Activated naive CD8-positive, alpha-beta T cell treated with anti-CD3 and anti-CD28 coated beads, Interleukin-2, amount 50 U/mL, for 16 hours (primary cell): ENCODE measurements at places on chromosomes 7 and 10.

- DNase-seq: no peak
Measured at GRCh38 chr10:133150656-133151055, 9.4 kb upstream of the KNDC1 start.

- DNase-seq: no peak
Measured at GRCh38 chr10:78305311-78305710, 271.6 kb downstream of the RPS24 start.

DNA sequence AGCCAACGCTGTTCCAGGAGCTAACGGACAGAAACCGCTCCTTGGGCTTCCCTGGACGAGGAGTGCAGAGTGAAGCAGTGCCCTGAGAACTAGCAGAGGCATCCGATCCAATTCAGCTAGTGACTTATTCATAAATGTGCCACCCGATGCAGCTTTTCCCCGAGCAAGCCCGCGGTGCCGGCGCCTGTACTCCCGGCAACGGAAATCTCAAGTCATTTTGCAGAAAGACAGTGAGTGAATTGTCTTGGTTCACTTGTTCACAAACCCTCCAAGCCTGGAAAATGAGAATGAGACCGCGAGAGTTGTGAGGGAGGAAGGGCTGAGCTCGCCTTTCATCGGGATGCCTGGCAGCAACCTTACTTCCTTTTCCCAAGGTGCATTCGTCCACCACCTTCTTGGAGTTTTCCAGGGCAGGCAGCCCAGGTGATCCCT, 87.5 kb downstream of the COBL start:
- no peak for DNase-seq

DNA sequence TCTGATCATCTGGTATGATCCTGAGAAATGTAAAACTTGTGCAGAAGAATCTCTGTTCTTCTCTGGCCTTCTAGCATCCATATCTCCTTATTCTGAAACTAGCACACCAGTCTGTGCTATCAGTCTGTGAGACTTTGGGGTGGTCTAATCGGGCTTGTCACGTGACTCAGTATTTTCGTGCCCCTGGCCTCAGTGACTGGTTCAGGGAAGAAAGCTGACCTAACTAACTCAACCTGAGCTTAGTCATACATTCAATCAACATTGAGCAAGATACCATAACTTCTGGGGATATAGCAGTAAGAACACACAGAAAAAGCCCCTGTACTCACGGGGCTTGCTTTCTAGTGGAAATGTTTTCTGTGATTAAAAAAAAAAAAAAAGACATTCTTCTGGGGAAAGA, 109.3 kb downstream of the DKK1 start:
- no peak for DNase-seq

DNA sequence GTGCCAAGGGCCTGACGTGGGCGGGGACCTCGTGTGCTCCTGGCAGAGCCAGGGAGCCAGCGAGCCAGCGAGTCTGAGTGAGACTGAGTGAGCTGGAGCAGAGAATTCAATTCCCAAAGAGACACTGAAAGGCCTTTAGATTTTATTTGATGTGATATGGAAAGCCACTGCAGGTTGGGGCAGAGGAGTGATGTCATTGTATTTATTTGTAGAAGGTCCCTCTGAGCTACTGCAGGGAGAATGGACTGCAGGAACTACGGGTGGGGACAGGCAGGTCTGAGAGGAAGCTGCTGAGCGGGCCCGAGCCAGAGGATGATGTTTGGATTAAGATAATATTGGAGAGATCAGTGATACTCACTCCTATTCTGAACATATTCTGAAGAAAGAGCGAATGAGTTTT, 445.8 kb upstream of the ANKRD30A start:
- no peak for DNase-seq

DNA sequence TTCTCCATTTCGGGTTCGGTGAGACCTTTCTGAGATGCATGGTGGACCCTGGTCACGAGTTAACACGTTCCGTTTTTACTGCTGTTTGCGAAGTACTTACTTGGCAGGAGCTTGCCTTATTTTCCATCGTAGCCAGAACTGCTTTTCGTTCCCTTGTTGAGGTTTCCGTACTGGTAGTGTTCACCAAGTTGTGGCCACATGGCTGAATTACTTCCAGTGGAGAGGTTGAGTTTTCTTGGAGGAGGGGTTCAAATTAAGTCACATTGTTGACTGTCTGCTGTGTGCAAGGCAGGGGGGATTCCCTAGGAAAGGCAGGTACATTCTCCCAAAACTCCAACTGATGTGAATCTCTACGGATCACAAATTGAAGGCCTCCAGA, 4.0 kb downstream of the MXI1 start:
- DNase-seq: no peak

GRCh38 chr7:15954671-15955354, 268.3 kb upstream of the MEOX2 start:
- DNase-seq: no peak

DNA sequence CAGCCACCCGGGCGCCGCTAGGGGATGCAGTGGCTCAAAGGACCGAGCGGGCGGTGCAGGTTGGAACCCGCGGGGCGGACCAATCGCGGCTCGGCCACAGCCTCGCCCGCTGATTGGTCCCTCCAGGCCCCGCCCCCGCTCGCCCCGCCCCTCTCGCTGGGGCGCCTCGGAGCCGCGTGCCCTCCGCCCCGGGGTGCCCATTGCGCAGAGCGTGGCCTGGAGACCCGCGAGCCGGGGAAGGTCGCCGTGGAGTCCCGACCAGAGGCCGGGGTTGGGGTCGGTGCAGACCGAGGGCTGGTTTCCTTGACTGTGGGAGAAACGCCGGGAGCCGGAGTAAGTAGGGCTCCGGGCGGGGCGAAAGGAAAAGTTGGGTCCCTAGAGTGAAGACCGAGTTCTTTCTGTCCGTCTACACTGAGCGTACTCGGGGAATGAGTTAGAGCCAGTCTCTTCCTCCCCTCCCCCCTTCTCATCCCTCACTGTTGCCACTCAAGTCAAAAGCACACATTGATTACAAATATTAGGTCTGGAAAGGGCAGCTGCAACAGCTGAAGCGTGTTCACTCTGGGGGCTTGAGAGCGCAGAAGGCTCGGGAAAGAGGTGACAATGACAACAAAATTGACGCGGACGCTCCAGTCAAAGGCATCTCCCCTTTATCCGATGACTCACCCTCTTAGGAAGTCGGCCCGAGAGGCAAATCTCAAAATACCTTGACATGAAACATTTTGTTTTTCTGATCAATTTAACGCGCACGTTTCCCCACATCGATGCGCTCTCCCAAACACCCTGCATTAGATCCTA, 843 bp upstream of the GATA3 start:
- DNase-seq: peak; percentile 90

- no peak for DNase-seq
Measured at GRCh38 chr7:16233517-16233916, 187.8 kb downstream of the CRPPA start.

DNA sequence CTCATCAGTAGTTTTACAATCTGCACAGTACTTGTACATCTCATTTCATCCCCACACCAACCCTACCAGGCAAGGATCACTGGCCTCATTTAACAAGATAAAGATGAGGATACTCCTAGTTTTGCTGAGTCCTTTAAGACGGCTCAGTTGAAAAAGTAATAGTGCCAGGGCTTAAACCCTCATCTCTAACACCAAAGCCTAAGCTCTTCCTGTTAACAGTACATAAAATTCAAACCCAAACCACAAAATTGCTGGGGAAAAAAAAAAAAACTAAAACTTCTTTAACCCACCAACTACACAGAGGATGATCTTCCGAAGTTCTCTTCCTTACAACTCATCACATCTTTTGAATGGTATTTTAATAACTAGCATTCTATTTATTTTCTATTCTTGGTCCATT, 1.3 kb downstream of the SAR1A start:
- DNase-seq: no peak

GRCh38 chr7:34036051-34036920, 130.9 kb downstream of the BMPER start:
- no peak for DNase-seq

- no peak for DNase-seq
Measured at GRCh38 chr7:157557263-157557662, 220.5 kb downstream of the DNAJB6 start.

- no peak for DNase-seq
Measured at GRCh38 chr10:34255035-34255434, 560.1 kb downstream of the PARD3 start.

GRCh38 chr10:131963350-131963749, 18.4 kb downstream of the BNIP3 start:
- DNase-seq: no peak

DNA sequence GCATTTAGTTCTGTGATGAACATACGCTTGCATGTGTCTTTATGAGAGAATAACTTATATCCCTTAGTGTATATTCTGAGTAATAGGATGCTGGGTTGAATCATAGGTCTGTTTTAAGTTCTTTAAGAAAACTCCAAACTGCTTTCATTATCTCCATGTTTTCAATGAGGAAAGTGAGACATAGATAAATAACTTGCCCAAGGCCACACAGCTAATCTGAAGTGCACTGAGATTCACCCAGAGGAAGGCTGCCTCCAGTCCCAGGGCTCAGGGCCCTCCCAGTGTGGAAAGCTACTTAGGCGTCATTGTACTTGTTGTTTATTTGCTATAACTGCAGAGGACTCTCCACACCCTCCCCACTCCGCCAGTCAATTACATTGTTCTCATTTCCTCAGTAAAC, 126.7 kb downstream of the INHBA start:
- DNase-seq: no peak

GRCh38 chr7:67475293-67475692, 478.7 kb downstream of the TYW1 start:
- DNase-seq: no peak

GRCh38 chr7:121307021-121307574, 21.7 kb upstream of the WNT16 start:
- DNase-seq: no peak

DNA sequence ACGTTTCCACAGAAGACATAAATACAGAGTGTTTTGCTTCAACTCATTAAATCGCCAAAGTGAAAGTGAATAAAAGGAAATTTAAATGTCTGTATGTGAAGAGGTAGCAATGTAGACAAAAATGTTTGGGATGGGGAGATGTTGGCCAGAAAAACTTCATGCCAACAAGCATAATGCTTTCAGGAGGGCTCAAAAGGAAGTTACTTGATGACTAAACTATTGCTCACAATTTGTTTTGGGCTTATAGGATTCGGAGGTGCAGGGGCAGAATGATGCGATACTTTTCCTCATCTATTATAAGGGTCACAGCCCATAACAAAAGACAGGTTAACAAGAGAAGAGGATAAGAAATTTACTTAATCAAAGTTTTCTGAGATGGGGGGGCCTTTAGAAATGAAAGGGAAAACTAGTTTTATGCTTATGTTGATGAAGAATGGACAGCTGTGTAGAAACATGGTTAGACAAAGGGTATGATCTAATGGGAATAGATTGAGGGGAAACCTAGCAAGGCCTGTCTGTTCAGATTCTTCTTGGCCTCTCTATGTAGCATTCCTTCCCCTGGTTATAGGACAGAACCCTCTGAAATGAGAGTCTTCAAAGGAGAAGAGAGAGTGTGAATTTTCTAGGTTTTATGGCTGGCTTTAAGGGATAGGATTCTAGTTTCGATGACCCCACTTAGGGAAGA, 898.6 kb downstream of the LRMDA start:
- no peak for DNase-seq

DNA sequence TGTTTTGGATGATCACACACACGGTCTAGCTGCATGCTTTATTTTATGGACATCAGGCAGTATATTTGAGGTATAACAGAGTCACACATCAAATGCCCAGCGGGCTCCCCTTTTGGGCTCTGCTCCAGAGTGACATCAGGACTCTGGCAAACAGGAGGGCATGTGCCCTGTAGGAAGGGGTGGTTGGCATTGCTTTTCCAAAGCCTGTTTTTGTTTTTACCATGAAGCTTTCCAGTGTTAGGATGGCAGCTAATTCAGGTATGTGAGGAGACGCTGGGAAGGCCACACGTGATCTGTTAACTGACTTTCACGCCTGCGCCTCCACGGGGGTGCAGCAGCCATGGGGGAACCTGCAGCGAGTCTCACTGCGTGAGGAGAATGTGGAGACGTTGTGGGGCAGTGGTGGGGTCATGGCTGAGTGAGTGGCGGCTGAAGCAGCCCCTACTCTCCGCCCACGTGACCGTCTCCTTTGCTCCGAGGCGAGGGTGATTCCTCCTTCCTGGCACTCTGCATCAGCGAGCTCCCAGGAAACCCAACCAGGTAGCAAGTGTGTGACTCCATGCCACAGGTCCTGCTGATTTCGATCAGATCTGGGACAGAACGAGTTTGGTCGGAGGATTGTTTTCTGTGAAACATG, 117.7 kb downstream of the ANKRD61 start:
- DNase-seq: no peak

DNA sequence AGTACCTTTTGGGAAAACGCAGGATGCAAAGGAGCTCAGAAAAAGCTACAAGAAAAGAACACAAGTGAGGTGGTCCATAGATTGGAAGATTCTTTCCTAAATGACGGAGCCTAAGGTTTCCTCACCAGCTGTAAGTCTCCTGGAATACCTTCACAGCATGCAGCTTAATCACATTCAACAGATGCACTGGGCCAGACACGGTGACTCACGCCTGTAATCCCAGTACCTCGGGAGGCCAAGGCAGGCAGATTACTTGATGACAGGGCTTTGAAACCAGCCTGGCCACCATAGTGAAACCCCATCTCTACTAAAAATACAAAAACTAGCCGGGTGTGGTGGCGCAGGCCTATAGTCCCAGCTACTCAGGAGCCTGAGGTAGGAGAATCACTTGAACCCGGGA, 228.7 kb downstream of the FRMD4A start:
- DNase-seq: no peak

- no peak for DNase-seq
Measured at GRCh38 chr7:125355899-125356298, 426.3 kb upstream of the POT1 start.

DNA sequence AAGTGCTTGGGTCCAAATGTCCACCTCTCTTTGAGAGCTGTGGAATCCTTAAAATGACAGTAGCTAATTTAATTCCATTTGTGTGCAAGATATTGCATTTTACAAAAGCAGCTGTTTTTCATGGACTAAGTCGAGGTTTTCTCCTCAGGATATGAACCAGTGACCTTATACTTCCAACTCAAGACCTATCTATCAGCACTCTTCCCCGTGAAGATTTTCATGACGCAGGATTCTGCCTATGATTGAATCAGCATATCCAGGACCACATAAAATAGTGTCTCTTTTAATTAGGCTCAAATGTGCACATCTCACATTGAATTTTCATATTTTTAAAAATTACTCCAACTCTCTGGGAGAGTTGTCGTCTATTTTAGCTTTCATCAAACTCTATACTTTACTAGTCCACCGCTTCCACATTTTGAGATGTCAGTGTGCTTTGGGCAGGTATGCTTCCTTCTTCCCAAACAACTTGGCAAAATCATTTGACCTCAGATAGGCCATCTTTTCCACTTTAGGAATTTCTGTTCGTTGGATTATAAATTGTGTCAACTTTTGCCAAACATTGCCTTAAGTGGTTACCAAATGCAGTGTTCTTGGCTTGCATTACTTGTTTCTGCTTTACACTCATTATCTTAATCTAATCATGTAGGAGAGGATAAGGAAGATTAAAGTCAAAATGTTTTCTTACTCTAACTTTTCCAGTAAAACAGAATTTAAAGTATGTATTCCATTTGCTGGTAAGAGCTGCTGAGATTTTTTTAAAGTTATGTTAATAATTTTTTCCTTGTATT, 39.4 kb downstream of the SEMA3A start:
- DNase-seq: no peak

DNA sequence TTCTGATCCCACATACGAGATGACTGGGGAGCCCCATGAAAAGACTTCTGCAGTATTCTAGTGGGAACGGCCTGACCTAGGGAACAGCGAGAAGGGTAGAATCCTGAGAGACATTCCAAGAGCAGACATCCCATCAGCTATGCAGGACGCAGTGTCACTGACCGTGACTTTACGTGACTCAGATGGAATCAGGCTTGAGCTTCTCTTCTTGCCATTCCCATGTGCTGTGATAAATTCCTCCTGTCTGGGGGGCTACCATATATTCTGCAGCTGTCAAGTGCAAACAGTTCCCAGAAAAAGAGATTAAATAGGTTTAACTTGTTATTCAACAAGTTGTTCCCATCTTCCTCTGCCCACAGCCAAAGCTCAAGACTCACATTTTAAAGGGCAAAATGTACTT, 73.1 kb upstream of the PDE1C start:
- no peak for DNase-seq
